Activated T-cell treated with anti-CD3 and anti-CD28 coated beads, Interleukin-2, amount 50 U/mL, for 1 hour (primary cell): ENCODE measurements at places on chromosomes 7 and 10.

DNA sequence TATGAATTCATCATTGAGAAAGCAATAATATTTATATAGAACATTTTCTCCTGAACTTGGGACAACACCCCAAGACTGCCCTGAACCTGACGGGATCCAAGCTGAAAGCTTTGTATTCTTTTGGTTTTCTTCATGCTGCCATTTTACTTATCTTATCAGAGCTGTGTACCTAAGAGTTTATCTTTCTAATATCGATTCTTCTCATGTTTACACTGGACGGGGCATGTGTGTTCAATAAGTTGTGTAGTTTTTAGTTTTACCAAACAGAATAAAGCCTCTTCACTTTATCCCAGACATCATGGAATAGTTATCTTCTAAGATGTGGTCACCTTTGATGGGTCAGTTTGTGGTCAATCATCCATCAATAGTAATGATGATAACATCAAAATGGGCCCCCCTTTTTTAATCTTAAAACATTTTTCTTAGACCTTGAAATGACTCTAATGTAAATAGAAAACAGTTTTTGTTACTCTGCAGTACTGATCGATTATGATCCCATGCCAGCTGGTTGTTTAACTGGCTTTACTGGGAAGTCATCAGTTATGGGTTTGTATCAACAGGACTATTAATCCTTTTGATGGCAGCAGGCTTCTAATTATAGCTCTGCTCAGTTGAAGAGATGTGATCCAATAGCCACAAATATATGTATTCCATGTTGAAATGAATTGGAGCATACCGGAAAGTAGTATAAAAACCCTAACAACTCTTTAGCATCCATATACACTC is 446.1 kb downstream of the KCNMA1 start:
- DNase-seq, result no peak

GRCh38 chr10:64076322-64076940 is 555.2 kb downstream of the REEP3 start:
- no peak for DNase-seq

GRCh38 chr7:112550468-112551060 is 69.8 kb downstream of the LSMEM1 start:
- no peak for DNase-seq

- no peak for DNase-seq
These were observed 107.4 kb downstream of the PARD3 start for GRCh38 chr10:34707656-34708055.

- DNase-seq, result no peak
These were observed 23.1 kb downstream of the KLF6 start for GRCh38 chr10:3761904-3762303.

DNA sequence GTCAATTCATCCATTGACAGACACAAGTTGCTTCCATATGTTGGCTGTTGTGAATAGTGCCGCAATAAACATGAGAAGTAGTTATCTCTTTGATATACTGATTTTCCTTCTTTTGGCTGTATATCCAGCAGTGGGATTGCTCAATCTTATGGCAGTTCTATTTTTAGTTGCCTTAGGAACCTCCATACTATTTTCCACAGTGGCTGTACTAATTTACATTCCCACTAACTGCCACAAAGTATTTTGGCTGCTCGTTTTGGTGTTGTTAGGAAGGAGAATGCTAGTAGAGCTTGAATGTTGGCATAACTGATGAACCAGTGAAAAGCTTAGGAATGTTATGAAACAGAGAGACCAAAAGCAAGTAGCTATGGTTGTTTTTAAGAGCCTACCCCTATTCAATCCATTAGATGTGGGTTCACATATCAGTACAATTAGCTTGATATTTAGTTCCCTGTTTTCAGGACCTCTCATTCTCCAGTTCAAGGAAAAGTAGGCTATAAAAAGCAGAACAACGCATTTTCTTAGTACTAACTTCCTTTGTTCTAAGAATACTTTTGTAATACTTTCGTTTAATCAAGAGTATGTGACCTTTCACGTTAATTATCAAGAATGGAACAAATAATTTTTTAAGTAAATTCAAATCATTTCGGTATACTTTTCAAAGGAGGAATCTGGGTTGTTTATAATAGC is 100.3 kb downstream of the FAS start:
- DNase-seq, result no peak

GRCh38 chr10:11609492-11610093 is 1.9 kb downstream of the USP6NL start:
- DNase-seq, result no peak

DNA sequence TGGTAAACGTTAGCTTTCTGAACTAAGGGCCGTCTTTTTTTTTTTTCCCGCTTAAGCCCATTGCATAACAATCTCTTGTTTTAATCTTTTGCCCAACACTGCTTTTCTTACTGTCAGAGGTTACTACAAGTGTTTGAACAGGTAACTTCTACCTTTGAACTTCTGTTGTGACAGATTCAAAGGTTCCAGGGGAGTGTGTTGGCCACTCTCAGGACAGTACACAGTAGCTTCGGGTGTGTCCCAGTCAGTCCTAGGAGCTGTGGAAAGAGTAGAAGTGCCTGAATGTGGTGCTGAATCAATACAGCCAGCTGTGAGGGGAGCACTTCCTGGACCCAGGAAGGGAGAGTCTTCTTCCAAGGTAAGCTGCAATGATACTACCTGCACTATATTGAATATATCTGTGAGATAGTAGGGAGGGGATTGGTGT is at the start of gene ACSL5:
ACSL5 (plus strand) TSS at position 205 of the 427 bp plus-strand sequence. CDS start 20,831 bp downstream, outside the sequence.
- DNase-seq, result no peak

DNA sequence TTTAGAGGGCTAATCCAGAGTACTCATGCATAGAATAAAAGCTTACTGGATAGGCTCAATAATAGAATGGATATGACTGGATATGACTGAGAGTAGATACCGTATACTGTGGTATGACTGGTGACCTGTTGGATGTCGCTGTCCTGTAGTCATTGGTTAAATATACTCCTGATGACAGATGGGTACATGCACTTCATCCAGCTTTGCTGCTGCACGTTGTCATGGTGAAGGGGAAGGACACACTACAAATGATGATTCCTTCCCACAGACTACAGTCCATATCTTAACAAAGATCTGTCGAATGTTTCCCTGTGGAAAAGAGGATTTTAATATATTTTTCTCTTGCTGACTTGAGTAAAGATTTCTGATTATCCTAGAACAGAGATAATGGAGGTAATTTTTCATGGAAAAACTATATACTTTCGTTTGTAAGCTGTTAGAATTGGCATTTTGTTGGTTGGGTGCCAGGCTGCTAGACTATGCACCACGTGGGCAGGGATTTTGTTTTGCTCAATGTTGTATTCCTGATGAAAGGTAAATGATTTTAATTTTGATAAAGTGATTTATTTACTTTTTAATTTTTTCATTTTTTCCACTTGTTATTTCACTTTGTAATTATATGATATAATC is 97.3 kb downstream of the PPP1R9A start:
- no peak for DNase-seq

GRCh38 chr7:129017264-129017663 is 37.6 kb downstream of the TNPO3 start:
- no peak for DNase-seq

- DNase-seq, result no peak
These were observed 42.7 kb downstream of the FAM53B start for GRCh38 chr10:124701435-124701834.

DNA sequence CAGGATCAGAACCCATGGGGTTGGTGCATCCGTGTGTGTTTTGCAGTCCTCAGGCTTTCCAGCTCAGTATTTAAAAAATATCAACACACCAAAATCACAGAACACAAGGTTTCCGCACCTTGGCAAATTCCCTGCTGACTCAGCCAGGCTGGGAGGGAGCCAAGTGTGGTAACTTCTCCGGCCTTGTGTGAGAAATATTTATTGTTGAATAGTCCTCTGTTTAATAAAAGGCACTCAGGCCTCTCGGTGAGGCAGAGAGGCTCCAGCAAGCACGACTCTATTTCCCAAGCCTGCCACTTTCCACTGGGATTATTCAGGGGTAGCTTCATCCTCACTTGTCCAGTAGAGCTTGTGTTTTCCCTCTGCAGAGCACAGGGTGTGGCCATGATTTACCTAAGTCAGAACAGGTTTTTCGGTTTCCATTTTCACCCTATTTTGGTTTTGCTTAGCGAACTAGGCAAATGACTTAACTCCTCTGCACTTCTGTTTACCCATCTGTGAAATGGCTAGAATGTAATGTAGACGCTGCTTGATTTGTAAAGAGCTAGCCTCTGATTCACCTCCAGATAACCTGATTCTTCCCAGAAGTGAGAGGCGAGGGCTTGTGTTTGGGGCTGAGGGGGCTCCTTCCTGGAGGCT is 13.0 kb upstream of the CHST15 start:
- no peak for DNase-seq

- no peak for DNase-seq
These were observed 27.4 kb upstream of the CUBN start for GRCh38 chr10:17157024-17157423.

- DNase-seq, result no peak
These were observed 35.4 kb upstream of the PPP2R2D start for GRCh38 chr10:131865223-131865917.

- no peak for DNase-seq
These were observed 73.6 kb downstream of the OTUD1 start for GRCh38 chr10:23512355-23513058.

DNA sequence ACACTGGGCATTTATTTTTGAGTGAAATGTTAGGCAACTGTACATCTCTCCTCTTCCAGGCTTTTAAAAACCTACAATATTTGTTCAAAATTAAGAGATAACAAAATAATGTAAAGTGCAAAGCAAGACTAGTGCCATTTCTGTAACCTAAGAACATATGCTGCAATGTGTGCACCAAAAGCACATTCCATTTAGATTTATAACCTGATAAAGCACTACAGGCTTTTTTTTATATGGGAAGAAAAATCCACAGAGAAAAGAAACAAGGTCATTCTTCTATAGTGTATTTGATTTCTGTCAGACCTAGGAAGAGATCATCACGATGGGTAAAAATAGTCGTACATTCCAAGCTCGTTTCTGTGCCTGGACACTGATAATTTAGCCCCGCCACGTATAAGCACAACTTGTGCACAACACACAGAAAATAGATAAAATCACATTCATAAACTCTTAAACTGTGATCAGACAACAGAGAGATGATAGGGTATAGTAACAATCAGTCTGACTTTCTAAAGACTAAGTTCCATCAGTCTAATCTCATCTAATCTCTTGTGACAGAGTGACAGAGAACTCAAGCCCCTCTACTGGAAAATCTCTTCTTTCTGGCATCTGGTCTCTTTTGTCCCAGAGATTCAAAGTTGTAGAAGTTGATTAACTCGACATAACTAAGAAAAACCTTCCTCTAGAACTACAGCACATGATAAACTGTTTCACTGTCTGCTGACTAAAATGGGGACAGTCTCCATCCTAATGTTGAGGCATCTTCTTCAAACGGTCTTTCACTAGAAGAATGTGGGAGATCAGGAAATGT is 6.7 kb downstream of the LAMB1 start:
- DNase-seq, result no peak

DNA sequence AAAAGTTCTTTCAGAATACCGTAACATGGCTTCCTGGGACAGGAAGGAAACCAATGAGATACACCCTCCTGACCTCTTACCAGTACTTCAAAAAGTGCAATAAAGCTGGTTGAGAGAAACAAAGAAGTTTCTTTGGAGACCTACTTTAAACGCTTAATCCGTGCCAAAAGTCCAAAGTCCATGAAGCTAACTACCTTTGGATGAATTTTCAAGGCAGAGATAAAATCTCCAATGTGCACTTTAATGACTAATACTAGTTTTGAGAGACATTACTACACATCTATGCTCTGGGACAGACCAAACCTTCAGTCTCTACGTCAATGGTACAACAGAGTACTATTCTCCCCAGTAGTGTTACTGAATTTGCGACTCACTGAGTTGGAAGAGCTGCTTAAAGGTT is 46.1 kb downstream of the UBE2H start:
- no peak for DNase-seq

DNA sequence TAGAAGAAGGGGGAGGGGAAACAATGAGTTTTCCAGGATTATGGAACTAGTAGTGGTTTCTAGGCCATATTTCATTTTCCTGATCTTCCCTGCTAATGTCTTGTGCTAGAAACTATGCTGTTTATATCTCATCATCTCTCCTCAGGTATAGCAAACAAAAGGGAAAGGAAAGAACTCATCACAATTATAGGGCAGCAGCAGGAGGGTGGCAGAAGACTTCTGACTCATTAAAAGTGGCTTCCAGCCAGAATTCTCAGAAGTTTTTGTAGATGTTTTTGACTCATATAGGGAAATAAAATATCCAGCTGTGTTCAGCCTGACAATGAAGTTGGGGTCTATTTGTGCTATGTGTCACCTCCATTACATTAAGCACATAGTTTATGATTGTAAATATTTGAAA is 6.5 kb downstream of the AHR start:
- no peak for DNase-seq

GRCh38 chr10:11962176-11962575 is 80.4 kb downstream of the UPF2 start:
- DNase-seq, result no peak

GRCh38 chr10:30870896-30871295 is 160.8 kb downstream of the ZNF438 start:
- no peak for DNase-seq

- peak; percentile 79 for DNase-seq
These were observed 10.3 kb upstream of the ANKRD7 start for GRCh38 chr7:118214051-118214832.

DNA sequence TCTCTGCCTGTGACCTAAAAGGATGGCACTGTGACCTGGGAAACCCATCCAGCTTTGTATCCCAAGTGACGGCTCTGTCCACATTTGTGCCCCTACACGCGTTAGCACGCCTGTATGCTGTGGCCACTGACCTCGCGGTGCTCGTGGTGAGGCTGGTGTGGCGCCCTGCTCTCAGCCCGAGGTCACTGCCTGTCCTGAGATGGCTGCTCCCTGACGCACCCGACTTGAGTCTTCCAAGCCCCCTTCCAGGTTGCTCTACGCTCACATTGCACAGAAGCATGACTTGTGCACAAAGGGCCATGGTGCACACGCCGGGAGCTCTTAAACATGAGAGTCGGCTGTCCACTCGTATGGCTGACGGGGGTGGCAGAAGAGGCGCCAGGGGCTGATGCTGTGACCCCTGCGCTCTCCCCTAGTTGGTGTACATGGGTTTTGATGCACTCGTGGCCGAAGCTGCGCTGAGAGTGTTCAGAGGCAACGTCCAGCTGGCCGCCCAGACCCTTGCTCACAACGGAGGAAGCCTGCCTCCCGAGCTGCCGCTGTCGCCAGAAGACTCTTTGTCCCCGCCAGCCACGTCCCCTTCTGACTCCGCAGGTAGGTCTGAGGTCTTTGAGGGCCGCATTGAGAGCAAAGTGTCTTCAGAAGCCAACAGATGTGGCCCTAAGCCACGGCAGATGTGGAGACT is 33.5 kb downstream of the WDR86 start:
- peak; percentile 10 for DNase-seq

DNA sequence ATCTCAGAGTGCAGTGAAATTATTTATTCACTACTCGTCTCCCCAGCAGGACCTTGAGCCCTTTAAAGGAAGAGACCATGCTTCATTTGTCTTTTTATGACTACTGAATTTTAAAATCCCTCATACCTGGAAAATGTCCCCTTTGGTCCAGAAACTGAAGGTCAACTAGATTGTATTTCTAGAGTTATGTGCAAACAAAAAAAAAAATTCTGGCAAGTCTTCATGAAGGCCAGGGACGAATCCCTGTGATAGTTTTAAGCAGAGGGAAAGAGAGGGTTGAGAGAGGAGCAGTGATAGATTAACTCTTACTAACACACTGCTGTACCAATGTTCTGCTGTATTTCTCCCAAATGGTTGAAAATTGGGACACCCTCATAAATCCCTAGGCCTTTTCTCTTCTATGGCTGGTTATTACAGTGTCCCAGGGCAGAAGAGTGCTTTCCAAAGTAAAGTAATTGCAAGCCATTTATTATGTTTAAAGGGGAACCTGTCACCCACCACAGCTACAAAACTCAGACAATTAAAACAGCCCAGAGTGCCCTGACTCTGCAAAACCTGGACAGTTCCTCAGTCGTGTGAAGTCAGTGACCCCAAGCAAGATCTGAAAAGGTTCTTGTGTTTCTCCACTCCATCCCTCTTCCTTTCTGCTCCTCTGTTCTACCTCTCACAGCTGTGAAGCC is 182.8 kb upstream of the AOAH start:
- DNase-seq, result no peak
